ENCODE measurements at places on chromosomes 4 and X.

DNA sequence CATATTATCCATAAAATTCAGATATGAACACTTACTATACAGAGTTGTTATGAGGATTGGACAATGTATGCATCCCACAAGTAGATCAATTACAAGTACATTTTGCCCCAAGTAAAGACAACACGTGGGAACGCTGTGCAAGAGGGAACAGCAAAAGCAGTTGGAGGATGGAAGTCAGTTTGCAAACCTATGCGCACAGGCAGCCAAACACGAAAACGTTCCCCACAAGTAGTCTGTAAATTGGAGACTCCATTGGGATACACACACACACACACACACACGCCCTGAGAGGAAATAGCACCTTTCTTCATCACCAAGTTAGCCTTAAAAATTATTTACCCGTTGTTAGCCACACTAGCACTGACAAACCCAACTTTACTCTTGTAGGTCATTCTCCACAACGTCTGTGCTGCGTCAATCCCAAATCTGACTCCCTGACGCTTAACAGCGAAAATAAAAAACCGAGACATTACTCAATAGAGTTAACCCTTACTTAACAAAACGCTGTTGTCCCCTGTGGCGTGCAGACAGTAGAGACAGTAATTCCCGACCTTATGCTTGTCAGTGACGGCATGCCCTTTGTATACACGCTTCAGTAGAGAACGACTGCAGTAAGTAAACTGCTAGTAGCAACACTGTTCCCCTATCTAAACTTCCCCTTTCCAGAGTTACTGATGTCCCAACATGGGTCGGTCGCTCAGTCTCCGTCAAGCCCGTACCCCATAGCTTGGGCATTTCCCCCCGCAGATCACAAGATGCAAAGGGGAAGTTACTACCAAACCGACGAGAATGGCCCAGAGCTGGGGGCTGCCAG, 730 bp downstream of the MANBA start:
- H3K36me3 ChIP-seq: no peaks in the 10 kb centered on the region
- peak overlapping the region; percentile 66 for H3K4me3 ChIP-seq
- peak; percentile 82 for DNase-seq
- H3K27me3 ChIP-seq: no peaks in the 10 kb centered on the region

- no peaks in the 10 kb centered on the region for H3K27me3 ChIP-seq
- DNase-seq: no peak
- H3K36me3 ChIP-seq: no peaks in the 10 kb centered on the region
Measured at GRCh38 chrX:135543924-135544323, 23.5 kb downstream of the INTS6L start.

DNA sequence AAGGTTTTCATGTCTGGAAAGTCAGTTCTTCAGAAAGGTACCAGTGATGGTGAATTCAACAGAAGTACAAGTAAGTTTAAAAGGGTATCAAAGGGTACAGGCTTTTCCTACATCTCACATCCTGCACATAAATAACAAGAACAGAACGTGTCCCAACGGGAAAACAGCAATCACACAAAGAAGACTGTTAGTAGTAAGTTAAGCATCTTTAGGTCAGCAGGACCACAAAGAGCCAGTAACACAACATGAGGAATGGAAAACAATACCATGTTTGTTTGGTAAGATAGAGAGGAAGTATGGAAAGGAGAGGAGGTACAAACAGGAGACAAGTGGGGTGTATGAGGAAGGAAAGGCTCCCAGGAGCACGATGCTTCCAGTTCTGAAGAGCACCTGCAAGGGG, 43.2 kb downstream of the SAT1 start:
- no peaks in the 10 kb centered on the region for H3K4me1 ChIP-seq
- no peak overlapping the region for H3K27ac ChIP-seq
- DNase-seq: no peak
- no peak overlapping the region for H3K4me3 ChIP-seq
- no peaks in the 10 kb centered on the region for H3K36me3 ChIP-seq

GRCh38 chr4:168856312-168856711, 153.7 kb downstream of the CBR4 start:
- no peaks in the 10 kb centered on the region for H3K27me3 ChIP-seq
- no peaks in the 10 kb centered on the region for H3K4me1 ChIP-seq
- H3K27ac ChIP-seq: peak overlapping the region; percentile 16

DNA sequence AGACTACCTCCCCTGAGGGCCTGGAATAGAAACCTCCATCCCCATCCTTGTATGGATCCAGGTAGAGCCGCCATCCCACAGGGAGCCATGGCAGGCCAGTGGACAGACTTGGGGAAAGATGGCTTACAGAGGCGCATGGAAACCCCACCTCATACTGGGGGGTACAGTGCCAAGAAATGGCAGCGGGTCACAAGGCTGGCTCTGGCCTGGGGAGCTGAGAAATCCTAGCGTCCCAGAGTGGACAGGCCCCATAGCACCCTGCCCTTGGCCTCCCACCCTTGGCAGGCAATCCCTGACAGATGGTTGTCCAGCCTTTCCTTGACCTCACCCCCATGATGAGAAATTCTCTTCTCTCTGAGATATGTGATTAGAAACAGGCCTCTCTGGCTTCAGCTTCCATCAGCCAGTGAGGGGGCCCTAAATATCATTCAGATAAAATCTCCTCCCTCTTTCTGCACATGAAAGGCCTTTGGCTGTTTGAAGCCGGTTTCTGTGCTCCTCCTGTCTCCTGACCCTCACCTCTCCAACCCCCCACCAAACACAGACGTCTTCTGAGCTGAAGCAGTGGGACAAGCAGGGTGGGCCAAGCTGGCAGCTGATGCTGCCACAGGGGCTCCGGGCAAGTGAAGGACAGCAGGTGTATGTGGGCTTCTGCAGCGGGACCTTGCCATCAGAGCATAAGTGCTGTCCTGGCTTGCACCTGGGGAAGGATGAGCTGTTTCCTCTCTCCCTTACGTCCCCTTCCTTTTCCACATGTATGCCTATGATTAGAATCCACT, 204.4 kb upstream of the MAMLD1 start:
- H3K4me1 ChIP-seq: no peaks in the 10 kb centered on the region
- H3K36me3 ChIP-seq: no peaks in the 10 kb centered on the region
- DNase-seq: no peak
- H3K27me3 ChIP-seq: no peaks in the 10 kb centered on the region

- H3K27me3 ChIP-seq: no peaks in the 10 kb centered on the region
- H3K4me1 ChIP-seq: no peaks in the 10 kb centered on the region
- H3K27ac ChIP-seq: no peak overlapping the region
- H3K4me3 ChIP-seq: no peak overlapping the region
- H3K36me3 ChIP-seq: no peaks in the 10 kb centered on the region
- DNase-seq: no peak
Measured at GRCh38 chrX:74511704-74512103, 90.4 kb downstream of the SLC16A2 start.

GRCh38 chr4:8893227-8893623, 21.6 kb upstream of the HMX1 start:
- no peak overlapping the region for H3K4me3 ChIP-seq
- no peaks in the 10 kb centered on the region for H3K36me3 ChIP-seq
- H3K27ac ChIP-seq: no peak overlapping the region
- DNase-seq: no peak
- no peaks in the 10 kb centered on the region for H3K4me1 ChIP-seq
- peaks cover 19% of the 10 kb centered on the region for H3K27me3 ChIP-seq

DNA sequence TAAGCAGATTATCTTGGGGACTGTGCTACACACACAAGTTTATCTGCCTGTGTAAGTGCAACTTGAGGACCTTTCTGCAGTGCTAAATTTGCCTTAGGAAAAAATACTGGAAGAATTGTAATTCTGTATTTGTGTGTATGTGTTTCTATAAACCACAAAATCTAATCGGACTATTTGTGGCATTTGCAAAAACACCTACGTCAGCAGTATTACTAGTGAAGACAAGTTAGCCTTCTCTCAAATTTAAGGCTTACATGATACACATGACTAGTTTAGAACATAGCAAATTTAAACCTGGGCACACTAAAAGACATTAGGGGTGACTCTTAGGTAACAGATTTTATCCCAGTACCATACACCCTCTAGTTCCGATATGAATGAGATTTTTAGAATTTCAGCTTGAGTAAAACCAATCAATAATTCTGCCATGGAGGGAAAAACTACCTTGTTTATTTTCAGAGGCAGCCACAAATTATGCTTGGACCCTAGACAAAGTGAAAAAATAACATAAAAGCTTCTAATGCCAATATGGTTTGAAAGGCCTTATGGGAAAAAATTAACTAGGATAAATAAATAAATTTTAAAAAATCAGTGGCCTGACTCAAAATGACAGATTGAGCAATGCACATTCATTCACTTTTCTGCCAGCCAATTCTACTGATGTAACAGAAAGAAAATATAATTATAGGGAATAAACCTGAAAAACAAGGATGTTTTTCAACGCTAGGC, 176.4 kb downstream of the SNCA start:
- no peak overlapping the region for H3K4me3 ChIP-seq
- no peak for DNase-seq
- no peaks in the 10 kb centered on the region for H3K36me3 ChIP-seq
- no peaks in the 10 kb centered on the region for H3K27me3 ChIP-seq

DNA sequence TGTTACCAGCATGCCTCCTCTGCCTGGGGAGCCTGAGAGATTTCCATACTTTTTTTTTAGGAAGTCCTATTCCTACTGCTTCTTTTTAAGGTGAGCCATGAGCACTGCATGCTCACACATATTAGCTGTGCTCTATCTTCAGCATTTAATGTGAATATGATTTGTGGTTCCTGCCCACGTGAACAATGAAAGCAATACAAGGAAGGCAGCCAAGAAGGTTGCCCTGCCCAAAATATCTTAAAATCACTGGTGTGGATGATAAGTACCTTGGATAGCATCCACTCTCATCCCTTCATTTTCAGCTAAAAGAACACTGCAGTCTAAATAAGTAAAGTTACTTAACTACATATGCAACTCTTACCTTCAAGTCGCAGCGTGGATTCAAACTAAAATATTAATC, 607.5 kb downstream of the PACRGL start:
- no peaks in the 10 kb centered on the region for H3K4me1 ChIP-seq
- H3K27me3 ChIP-seq: no peaks in the 10 kb centered on the region
- H3K27ac ChIP-seq: no peak overlapping the region
- no peak for DNase-seq

DNA sequence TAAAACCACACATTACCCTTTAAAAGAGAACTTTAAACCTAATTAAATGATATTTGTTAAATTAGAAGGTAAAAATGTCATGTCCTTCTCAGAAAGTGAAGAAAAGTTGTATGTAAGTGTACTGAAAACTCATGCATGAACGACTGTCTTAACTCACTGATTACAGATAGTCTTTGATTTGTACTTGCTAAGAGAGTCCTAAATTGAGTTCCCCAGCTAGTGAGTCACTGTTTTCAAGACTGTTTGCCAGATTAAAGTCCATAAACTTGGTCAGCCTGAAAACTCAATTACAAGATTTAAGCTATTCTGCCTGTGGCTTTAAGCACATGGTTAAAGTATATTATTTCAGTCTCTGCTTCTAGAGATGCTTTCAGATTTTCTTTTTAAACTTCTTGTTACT, 124.9 kb upstream of the ZCCHC13 start:
- no peaks in the 10 kb centered on the region for H3K27me3 ChIP-seq
- DNase-seq: no peak
- H3K27ac ChIP-seq: no peak overlapping the region

- H3K27ac ChIP-seq: peak overlapping the region; percentile 44
- DNase-seq: no peak
- H3K36me3 ChIP-seq: no peaks in the 10 kb centered on the region
- H3K4me3 ChIP-seq: no peak overlapping the region
- H3K4me1 ChIP-seq: no peaks in the 10 kb centered on the region
Measured at GRCh38 chr4:26884486-26884988, 23.9 kb downstream of the STIM2 start.

- H3K4me3 ChIP-seq: no peak overlapping the region
- no peak overlapping the region for H3K27ac ChIP-seq
Measured at GRCh38 chr4:135963009-135963408, 1569.3 kb downstream of the PCDH18 start.

DNA sequence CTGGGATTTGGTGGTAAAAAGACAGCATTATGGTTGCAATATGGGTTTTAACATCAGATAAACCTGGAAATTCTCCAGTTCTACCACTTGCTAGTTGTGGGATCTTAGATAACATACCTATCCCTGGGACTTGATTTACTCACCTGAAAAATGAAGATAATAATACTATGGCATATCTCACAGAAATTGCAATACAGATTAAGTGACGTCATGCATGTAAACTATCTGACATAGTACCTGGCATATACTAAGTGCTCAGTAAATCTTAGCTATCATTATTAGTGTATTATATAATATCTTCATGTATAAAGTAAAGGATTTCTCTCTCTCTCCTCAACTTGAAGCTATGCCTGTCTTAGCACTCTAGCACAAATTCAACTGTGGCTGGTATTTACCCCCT, 192.5 kb downstream of the PCDH19 start:
- H3K4me3 ChIP-seq: no peak overlapping the region
- no peaks in the 10 kb centered on the region for H3K27me3 ChIP-seq
- H3K27ac ChIP-seq: no peak overlapping the region
- no peaks in the 10 kb centered on the region for H3K4me1 ChIP-seq

DNA sequence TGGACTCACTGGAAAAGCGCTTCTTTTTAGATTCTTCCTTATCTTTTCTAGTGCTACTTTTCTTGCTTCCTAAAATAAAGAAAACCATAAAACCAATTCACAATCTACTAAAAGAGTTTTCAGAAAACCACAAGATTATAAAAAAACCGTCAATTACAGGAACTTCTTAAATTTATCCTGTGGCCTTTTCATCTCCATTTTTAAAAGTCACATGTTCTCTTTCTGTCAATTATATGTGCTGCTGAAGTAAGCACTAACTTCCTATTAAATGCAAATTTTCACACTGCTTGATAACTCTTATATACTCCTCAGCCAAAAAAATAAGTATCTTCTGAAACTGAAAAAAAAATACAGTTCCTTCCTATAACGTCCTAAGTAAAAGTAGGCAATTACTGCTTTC, 32.8 kb downstream of the CENPC start:
- no peak overlapping the region for H3K4me3 ChIP-seq
- H3K36me3 ChIP-seq: no peaks in the 10 kb centered on the region
- DNase-seq: no peak
- H3K4me1 ChIP-seq: no peaks in the 10 kb centered on the region
- no peak overlapping the region for H3K27ac ChIP-seq

- no peak overlapping the region for H3K4me3 ChIP-seq
- no peak for DNase-seq
- H3K36me3 ChIP-seq: no peaks in the 10 kb centered on the region
Measured at GRCh38 chrX:100750883-100751282, 19.0 kb upstream of the SYTL4 start.

DNA sequence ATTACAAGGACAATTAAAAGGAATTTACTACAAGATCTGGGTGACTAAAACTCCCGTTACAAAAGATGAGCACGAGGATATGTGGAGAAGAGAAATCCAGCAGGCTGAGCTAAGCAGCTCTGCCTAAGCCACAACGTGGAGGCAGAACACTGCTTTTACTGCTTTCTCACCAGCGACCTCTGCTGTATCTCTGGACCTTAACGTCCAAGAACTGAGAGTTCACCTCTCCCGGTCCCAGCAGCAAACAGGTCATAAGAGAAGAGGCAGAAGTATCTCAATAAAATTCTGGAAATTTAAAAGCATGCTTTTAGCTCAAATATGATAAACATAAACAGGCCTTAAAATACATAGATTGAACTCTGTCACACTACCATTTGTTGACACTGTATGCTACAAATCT, 81.0 kb downstream of the ADGRA3 start:
- no peak overlapping the region for H3K4me3 ChIP-seq
- H3K36me3 ChIP-seq: no peaks in the 10 kb centered on the region
- no peaks in the 10 kb centered on the region for H3K27me3 ChIP-seq
